ENCODE measurements at places on chromosomes 6 and 20. TPM values are rescaled to one million over a fixed set of nuclear protein-coding genes. Genes with fewer than 3 reads are reported as not detected.

GRCh38 chr6:143136647-143137046 lies 76.0 kb downstream of the AIG1 start:
- DNase-seq: no peak

GRCh38 chr6:77040568-77041195 lies 422.6 kb downstream of the HTR1B start:
- no peak for DNase-seq

The VGLL2 gene
- total RNA-seq: not detected

The CYP21A2 gene
- total RNA-seq: 6.1 TPM

GRCh38 chr6:42727627-42728026 lies 5.2 kb upstream of the PRPH2 start:
- no peak for DNase-seq

The SLC22A3 gene
- total RNA-seq: 189 TPM

GRCh38 chr20:49288784-49289696 lies 11.2 kb upstream of the ZNFX1 start:
- no peak for DNase-seq

The GSTA3 gene
- not detected for total RNA-seq

GRCh38 chr6:53042112-53042511 lies 23.1 kb upstream of the FBXO9 start:
- DNase-seq: no peak

DNA sequence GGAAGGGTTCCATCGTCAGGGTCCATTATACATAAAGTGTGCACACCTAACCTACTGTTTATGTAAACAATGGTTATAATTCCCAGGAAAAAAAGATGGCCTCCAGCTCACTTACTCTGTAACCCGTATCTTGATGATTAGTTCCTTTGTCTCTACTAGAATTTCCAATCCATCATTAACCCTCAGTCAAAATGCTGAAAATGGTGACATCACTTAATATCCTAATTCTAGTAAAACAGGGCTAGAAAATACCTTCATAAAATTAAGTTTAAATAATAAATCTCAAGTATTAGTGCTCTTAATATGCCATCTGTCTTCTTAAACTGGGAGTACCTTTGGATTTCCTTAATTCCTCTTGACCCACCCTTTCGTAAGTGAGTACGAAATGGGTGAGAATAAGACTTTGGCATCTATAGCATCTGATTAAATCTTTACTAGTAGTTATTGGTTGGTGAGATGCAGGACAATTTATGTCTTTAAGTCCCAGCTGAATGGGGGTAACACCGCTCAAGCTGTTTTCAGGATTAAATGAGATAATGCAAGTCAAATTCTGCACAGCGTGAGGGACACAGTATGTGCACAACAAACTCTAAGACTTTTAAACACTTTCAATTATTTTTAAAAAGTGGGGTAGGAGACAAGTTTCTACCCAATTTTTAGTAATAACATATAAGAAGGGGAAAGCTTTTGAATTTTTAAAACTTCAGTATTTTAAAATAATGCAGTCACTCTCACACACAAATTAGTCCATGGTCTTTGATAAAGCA lies 1.6 kb downstream of the HMGN3 start:
- no peak for DNase-seq

The GRIK2 gene
- total RNA-seq: 12.8 TPM

GRCh38 chr6:18457065-18457737 lies 70.1 kb downstream of the RNF144B start:
- DNase-seq: no peak

DNA sequence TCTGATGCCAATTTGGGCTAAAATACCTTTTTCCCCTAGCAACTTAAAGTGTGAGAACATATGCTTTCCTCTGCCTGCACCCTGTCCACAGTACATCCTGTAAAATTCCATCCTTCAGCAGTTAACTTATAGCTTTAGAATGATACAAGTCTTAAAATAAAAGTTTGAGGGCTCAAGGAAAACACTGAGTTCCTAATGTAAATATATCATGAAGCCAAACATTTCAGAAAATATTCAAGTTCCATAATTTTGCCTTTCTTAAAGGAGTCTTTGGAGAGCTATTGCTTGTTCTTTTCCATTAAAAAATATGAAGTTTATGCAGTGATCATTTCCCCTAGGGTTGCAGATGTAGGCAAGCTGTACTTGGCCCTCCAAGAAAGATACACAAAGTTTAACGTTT lies 303.8 kb downstream of the COL12A1 start:
- DNase-seq: no peak

DNA sequence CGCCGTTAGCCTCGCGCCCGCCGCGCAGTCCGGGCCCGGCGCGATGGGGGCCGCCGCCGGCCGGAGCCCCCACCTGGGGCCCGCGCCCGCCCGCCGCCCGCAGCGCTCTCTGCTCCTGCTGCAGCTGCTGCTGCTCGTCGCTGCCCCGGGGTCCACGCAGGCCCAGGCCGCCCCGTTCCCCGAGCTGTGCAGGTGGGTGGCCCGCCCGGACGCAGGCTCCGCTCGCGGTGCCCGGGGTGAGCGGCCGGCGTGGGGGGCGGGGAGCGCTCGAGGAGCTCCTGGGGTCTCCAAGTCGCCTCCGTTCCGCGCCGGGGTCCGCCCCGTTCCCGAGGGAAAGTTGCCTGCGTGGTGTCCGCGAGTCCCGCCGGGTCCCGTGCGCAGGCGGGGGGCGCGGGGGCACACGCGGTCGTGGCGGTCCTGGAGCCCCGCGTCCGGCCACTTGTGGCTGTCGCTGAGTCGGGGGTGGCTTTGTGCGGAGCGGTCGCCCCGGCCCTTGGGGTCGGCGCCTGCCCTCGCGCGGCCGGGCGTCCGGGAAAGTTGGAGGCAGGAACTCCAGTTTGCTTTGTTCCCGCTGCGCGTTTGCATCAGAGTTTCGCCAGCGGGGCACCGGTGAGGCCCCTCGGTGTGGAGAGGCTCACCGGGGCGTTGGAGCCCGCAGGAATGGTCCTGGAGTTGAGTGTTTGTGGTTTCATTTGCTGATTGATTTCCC lies 476 bp downstream of the IGF2R start:
- DNase-seq: peak; percentile 79

DNA sequence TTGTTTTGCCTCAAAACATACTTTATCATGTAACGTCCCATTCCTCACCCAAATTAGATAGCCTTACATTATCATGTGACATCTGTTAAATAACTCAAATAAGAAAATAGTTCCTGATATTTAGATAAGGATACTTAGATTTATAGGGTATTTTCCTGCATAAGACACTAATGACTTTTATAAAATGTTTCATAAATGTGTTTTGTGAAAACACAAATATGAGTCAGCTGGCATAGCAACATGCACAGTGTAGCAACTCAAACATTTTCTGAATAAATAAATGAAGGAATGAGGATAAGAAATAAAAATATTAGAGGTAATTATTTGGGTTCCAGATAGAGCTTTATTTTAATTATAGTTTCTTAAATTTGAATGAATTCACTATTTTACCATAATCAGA lies 460.4 kb upstream of the PLCB4 start:
- no peak for DNase-seq

GRCh38 chr20:57330998-57331397 lies 1.4 kb downstream of the SPO11 start:
- no peak for DNase-seq

The MRPL14 gene
- 21.8 TPM for total RNA-seq

GRCh38 chr6:43378631-43379030 lies 9.2 kb upstream of the ZNF318 start:
- DNase-seq: no peak

GRCh38 chr6:70823651-70824050 lies 133.2 kb downstream of the B3GAT2 start:
- DNase-seq: no peak

DNA sequence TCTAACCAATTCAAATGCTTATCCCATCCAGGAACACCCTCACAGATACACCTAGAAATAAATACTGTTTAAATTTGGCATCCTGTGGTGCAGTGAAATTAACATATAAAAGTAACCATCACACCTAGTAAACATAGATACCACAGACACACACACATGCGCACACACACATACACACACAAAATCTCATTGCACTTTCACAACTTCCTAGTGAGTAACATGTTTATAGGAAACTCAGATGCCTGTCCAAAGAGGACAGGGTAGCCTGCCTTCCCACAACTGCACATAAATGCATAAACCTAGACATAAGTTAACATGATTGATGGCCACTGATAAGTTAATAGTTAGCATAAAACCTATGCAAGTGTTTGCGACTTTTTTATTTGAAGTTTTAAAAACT lies 56.8 kb downstream of the LRRC1 start:
- DNase-seq: no peak

DNA sequence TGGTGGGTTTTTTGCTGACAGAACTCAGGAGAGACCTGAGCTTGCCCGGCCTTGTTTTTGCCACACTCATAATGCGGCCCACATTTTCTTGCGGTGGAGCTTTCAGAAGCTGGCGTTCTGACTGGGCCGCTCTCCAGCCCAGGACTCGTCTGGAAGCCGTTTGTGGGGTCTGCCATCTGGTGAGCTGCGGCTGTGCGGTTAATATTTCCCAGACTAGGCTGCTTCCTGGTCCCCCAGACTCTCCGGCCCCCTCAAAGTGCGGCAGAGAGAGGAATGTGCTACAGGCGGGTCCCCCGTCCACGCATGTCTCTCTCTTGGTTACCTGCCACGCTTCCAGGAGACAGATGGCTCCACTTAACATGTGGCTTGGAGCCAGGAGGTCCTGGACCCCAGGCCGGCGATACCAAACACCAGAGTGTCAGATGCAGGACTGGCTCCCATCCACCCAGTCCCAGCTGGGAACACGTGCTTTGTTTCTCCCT lies 128.9 kb upstream of the PMEPA1 start:
- no peak for DNase-seq

The PRDM13 gene
- not detected for total RNA-seq

The FAM184A gene
- 7.8 TPM for total RNA-seq

The NRN1 gene
- 90.1 TPM for total RNA-seq

The SLC4A11 gene
- 0.89 TPM for total RNA-seq

DNA sequence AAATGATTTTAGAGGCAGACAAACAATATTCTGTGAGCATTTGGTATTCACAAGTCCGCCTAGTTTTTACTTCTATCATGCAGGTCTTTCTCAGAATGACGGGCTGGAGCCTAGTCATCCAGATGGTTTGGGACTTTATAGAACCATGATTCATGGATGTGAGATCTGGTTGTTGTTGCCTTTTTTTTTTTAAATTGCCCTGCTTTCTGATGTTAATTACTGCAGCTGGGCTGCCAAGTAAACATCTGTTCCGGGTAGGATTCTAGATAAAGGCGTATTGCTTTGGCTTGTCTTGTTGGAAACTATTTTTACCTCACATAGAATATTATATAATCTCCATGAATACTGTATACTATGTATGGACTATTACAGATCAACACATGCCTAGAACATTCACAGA lies 58.1 kb downstream of the RNF217 start:
- no peak for DNase-seq

DNA sequence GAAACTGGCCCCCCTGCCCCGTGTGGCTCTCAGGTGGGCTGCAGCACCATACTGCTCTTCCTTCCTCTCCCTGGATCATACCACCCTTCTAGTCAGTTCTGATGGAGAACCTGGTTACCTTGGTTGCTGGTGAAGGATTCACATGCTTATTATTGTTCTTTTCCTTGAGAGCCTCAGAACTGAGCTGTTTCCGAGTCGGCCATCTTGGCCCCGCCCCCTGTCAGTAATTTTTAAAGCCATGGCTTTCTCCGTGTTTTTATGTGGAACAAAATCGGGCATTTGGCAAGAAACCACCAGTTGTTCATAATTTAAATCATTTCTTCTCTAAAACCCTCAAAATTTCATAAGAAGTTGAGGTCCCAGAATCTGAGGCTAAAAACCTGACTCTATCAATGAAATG lies 493.8 kb downstream of the NKAIN2 start:
- no peak for DNase-seq

DNA sequence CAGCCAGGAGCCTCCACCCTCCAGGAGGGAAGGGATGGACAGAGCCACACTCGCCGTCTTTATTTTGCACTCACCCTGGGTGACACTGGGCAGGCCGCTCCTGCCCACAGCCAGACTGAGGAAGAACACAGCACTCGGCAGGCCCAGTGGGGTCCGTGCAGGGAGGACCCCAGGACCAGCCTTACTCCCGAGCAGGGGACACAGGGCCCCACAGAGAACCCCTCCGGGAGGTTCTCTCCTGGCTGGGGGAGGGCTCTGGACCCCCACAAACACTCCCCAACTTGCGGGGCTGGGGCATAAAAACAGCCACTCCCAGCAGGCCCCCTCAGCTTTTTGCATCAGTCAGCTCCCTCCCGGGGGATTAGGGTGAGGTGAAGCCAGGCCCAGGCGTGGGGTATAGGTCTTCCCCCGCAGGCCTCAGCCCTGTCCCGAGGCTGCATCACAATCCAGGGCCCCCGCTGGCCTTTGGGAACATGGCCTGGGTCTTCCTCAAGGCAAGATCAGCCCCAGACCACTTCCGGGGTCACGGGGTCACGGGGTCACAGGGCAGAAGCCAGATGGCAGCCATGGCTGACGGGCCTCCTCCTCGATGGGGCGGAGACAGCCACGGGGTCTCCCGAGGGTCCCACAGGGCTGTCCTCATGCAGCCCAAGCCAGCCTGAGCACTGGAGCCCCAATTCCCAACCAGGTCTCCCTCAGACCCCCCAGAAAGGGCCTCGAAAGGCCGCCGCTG lies 3.2 kb downstream of the TNFRSF6B start:
- peak; percentile 64 for DNase-seq

The ECT2L gene
- total RNA-seq: 0.49 TPM

- no peak for DNase-seq
Measured at GRCh38 chr6:110683241-110683640, 132.0 kb downstream of the CDK19 start.

- no peak for DNase-seq
Measured at GRCh38 chr6:57182017-57182432, 9.9 kb downstream of the BAG2 start.

GRCh38 chr6:47009583-47009982 lies 32.5 kb downstream of the ADGRF1 start:
- DNase-seq: no peak

The LAMA2 gene
- 88.8 TPM for total RNA-seq

GRCh38 chr6:157520596-157521361 lies 139.8 kb downstream of the ZDHHC14 start:
- DNase-seq: no peak

The PROCR gene
- total RNA-seq: 24.0 TPM
